ENCODE measurements at places on chromosomes 4 and X. TPM values are rescaled to one million over a fixed set of nuclear protein-coding genes. Genes with fewer than 3 reads are reported as not detected.

DNA sequence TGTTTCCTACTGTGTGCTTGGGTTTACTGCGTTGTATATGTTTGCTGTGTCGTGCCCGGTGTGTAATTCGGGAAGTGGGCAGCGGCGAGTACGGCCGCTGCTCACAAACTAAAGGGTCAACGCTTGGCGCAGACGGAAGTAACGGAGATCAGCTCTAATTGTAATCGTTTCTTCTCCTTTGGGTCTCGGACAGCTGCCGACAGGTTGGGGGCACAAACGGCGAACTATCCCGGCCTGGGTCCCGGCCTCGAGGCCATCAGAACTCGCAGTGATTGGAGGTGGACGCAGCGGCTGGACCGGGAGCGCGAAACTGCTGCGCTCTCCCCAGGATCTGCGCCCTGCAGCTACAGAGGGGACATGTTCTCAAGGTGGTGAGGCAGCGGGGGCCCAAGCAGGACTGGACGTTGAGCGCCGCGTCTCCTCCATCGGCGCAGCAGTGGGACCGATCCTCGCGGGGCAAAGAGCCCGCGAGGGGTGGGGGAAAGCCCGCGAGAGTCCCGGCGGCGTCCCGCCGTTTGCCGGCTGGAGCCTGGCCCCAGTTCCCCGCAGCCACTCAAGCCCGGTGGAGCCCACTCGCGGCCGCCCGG lies 516 bp upstream of the ZIC3 start:
- H3K27ac ChIP-seq, result no peak overlapping the region
- peaks cover 9% of the 10 kb centered on the region for H3K4me1 ChIP-seq
- peaks cover 47% of the 10 kb centered on the region for H3K27me3 ChIP-seq
- no peak for DNase-seq
- no peaks in the 10 kb centered on the region for H3K36me3 ChIP-seq

DNA sequence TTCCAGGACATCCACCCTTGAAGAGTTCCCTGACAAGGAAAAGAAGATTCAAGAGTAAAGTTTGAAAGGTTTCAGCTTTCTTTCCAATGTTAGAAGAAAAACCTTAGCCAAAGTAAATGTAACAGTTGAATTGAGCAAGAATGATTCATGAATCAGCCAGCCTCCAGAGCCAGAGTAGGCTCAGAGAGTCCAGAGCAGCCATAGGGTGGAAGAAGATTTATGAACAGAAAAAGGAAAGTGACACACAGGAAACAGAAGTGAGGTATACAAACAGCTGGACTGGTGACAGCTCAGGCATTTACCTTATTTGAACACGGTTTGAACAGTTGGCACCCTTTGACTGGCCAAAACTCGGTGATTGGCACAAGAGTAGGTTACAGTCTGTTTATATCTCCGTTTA lies 63.2 kb downstream of the QDPR start:
- H3K36me3 ChIP-seq, result no peaks in the 10 kb centered on the region
- H3K27ac ChIP-seq, result no peak overlapping the region
- DNase-seq, result no peak
- H3K4me1 ChIP-seq, result no peaks in the 10 kb centered on the region

GRCh38 chrX:125810856-125811255 lies 355.2 kb downstream of the DCAF12L2 start:
- DNase-seq, result no peak
- no peak overlapping the region for H3K27ac ChIP-seq
- no peaks in the 10 kb centered on the region for H3K4me1 ChIP-seq

GRCh38 chrX:8090482-8090881 lies 80.6 kb downstream of the VCX2 start:
- H3K27ac ChIP-seq, result no peak overlapping the region
- H3K4me1 ChIP-seq, result no peaks in the 10 kb centered on the region
- H3K27me3 ChIP-seq, result no peaks in the 10 kb centered on the region
- no peaks in the 10 kb centered on the region for H3K36me3 ChIP-seq

GRCh38 chrX:49161632-49162031 lies 926 bp upstream of the MAGIX start:
- no peak overlapping the region for H3K4me3 ChIP-seq
- no peak for DNase-seq
- H3K4me1 ChIP-seq, result peaks cover 7% of the 10 kb centered on the region
- H3K27me3 ChIP-seq, result no peaks in the 10 kb centered on the region
- no peak overlapping the region for H3K27ac ChIP-seq

DNA sequence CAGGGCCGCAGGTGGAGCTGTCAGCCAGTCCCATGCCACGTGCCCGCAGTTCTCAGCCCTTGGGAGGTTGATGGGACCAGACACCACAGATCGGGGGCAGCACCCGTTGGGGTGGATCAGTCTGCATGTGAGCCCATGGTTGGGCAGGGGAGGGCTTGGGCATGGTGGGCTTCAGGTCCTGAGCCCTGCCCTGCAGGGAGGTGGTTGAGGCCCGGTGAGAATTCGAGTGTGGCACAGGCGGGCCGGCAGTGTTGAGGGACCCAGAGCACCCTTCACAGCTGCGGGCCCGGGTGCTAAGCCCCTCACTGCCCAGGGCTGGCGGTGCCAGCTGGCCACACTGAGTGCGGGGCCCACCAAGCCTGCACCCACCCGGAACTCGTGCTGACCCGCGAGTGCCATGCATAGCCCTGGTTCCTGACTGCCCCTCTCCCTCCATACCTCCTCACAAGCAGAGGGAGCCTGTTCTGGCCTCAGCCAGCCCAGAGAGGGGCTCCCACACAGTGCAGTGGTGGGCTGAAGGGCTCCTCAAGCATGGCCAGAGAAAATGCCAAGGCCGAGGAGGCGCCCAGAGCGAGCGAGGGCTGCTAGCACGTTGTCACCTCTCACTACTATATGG lies 696.1 kb downstream of the TGIF2LX start:
- no peak overlapping the region for H3K4me3 ChIP-seq
- DNase-seq, result no peak
- H3K27ac ChIP-seq, result no peak overlapping the region
- H3K36me3 ChIP-seq, result no peaks in the 10 kb centered on the region

DNA sequence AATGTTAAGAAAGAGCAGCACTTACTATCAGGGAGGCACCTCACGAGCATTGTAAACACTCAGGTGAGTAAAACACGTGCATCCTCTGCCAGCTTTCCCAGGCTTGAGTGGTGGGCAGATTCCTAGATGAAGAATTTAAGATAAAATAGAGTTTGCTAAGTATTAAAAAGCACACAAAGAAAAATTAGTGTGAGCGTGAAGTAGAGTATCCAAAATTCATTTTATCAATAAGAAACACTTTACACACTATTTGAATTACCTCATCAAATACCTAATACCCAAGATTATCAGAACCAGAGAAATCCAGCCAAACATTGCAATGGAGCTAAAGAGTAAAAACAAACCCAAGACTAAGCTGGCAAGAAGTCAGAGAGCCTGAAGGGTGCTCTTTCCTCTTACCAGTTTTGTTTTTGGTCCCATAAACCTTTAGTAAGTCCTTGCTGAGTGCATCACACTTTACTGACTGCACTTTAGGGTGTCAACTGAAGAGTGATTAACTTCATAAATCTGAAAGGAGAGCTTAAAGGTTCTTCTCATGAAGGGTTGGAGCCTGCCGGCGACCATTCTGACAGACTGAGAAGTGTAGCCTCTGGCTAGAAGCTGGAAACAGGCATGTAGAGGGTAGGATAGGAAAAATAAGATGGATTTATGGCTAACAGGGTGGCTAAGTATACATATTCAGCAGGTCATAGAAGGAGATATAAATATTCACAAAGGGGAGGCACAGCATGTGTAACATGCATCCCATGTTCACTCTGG lies 151.1 kb downstream of the SLC7A11 start:
- H3K4me1 ChIP-seq, result no peaks in the 10 kb centered on the region
- H3K36me3 ChIP-seq, result no peaks in the 10 kb centered on the region
- H3K27ac ChIP-seq, result no peak overlapping the region

The MPP1 gene
- 57.0 TPM for total RNA-seq

The HTR2C gene
- total RNA-seq, result not detected

GRCh38 chr4:37794056-37794455 lies 32.4 kb upstream of the PGM2 start:
- H3K4me1 ChIP-seq, result no peaks in the 10 kb centered on the region
- no peak overlapping the region for H3K27ac ChIP-seq
- H3K36me3 ChIP-seq, result no peaks in the 10 kb centered on the region
- no peak for DNase-seq
